Lung microvascular endothelial cell (primary cell): ENCODE measurements at places on chromosomes 4 and X.

DNA sequence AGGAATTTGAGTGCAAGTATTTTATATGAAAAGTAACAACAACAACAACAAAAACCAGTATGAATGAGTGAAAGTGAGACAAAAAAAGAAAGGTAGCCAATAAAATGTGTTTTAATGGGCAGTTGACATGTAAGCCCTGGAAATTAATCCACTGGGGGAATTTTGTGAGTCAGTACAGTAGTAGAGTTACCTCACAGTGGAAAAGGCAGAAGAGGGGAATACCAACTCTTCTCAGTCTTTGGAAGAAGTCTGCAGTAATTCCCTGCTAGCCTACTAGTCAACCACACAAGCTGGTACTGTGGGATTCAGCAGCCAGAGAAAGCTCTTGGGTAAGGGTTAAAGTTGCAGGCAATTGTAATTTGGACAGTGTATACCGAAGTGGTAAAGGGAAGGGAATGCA, 76.3 kb upstream of the IL15 start:
- DNase-seq: no peak

GRCh38 chr4:40246938-40247337, 50.1 kb downstream of the RHOH start:
- no peak for DNase-seq

GRCh38 chrX:134933248-134933647, 57.5 kb upstream of the SMIM10 start:
- no peak for DNase-seq

DNA sequence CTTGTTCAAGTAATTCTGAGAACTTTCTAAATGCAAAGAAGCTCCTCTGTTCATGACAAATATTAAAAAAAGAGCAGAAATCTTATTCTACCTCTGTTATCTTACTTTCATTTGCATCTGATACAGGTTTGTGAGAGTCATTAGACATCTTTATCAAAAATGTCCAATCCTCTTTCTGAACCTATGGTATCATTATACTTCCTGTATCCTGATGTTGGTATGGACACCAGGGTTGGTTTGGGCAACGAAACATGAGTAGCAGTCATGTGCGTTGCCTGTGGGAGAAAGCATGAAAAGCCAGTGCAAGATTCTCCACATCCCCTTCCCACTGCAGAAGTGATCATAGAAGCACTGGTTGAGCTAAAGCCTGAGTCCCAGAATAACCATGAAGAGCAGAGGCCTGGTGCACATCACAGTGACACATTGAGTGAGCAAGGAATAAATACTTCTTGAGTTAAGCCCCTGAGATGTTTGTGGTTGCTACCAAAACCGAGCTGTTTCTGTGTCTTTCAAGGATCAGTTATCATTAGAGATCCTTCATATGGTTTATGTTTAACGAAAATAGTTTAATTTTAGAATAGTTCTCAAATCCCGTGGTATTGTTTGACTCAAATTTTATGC, 197.2 kb downstream of the BANK1 start:
- DNase-seq: no peak

- DNase-seq: no peak
Observed at GRCh38 chr4:7790999-7791398, 148.7 kb downstream of the AFAP1 start.

- no peak for DNase-seq
Observed at GRCh38 chr4:61211781-61212180, 11.7 kb downstream of the ADGRL3 start.

DNA sequence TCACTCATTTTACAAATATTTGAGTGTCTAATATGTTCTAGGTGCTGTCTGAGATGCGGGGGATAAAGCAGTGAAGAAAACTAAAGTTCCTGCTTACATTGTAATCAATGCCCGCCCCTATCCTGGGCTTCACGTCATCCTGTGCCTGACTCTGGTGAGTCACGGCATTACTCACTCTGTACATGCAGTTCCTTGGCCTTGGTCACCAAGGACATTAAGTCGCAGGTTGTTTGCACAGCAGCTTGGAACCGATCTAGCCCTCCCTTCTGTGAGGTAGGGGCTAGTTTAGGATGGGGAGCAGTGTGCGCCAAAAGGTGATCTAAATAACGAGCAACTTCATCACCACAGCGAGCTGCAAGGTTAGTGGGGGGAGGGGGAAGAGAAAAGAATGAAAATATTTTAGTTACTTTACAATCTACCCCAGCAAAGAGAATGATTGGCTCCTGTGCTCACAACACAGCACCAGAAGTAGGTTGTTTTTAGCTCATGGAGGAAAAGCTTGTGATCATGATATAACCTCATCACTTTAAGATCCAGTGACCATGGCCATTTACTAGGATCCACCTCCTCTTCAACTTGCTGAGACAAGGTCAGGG, 48.0 kb upstream of the HDAC8 start:
- DNase-seq: peak; percentile 91

DNA sequence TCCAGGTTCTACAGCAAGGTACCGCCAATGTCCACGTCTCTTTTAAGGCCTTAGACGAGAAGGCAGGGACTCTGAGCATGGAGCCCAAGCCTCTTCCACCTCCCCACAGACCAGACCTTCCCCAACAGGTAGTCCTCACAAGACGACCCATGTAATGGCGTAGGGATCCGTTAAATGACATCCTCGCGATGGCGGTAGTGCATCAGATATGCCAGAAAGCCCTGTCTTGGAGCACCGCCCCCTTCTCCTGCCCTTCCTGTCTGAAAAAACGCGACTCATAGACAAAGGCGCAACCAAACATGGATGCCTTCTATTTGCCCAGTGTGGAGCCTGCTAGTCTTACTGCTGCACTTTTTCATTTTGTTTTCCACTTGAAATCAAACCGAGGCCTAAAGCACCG, 185.4 kb downstream of the OR13H1 start:
- peak; percentile 94 for DNase-seq

- DNase-seq: no peak
Observed at GRCh38 chrX:71579136-71579989, 1.1 kb downstream of the GCNA start.

DNA sequence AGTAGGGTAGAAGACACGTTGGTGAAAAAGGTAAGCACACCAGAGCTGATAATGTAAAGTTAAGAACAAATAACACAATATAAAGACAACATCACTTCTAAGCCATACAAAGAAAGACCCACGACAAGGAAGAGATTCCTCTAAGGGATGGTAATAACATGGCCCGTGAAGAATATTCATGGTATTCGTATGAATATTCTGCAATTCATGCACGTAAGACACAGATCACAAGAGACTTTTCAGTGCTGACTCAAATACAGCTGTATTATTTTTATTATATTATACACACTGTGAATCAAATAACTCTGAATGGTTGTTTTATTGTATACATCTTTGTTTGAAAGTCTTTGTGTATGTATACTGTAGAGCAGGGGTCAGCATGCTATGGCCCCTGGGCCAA, 29.5 kb upstream of the ZCCHC13 start:
- no peak for DNase-seq

- DNase-seq: no peak
Observed at GRCh38 chrX:137574102-137574783, 8.3 kb downstream of the ZIC3 start.

- DNase-seq: no peak
Observed at GRCh38 chr4:184664445-184665210, 15.1 kb downstream of the PRIMPOL start.

DNA sequence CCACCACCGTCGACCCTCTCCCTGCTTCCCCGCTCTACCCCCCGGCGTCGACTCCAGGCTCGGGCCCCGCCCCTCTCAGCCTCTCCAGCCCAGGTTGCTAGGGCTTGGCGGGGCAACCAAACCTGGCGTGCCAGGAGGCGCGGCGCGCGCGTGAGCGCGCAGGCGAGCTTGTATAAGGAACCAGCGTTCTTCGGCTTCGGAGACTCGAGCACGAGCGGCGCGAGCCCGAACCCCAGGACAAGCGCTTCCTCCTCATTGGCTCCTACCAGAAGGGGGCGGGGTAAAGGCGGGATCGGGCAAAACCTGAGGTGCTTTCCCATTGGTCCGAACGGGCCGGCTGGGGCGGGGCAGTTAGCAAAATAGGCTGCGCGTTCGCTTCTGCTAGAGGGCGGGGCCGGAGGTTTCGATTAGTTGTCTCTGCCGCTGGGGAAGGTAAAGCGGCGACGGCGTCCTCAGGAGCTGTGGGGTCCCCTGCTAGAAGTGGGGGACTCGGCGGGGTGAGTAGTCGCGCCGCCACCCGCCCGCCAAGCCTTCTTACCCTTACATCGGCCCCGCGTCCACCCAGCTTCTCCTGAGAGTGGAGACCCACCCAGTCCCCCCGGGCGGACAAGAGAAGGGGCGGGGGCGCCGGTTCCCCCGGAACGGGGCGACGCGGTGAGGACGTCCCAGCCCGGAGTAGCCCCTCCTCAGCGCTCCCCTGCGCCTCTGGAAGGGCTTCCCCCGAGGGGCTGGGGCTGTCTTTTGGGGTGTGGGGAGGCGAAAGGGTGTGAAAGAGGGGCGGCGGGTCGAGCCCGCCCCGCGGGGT, at the start of gene CDKL5:
Gene CDKL5 (plus strand): TSS at position 410 of the 805 bp plus-strand sequence. CDS start 81,489 bp downstream, outside the sequence.
- peak; percentile 95 for DNase-seq

DNA sequence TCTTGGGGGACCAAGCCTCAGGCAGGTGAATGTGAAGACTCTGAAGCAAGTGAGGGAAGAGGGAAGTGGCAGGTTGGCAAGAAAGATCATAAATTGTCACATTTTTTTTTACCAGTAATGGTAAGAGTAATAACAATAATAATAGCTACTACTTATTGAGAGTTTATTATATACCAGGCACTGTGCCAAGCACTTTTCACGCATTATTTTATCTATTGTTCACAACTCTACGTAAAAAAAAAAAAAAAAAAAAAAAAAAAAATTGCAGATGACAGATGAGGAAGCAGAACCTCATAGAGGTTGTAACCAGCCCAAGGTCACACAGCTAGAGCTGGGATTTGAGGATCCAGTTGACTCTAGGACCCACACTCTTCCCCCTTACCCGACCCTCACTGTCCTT, 40.9 kb downstream of the TSC22D3 start:
- peak; percentile 24 for DNase-seq

- peak; percentile 3 for DNase-seq
Observed at GRCh38 chr4:156193106-156193505, 239.4 kb upstream of the CTSO start.
